ENCODE measurements at places on chromosomes 3 and 15. TPM values are rescaled to one million over a fixed set of nuclear protein-coding genes. Genes with fewer than 3 reads are reported as not detected.

GRCh38 chr3:111723293-111724215 is 128.4 kb upstream of the ZBED2 start:
- no peak for DNase-seq

- no peak for DNase-seq
Measured at GRCh38 chr3:148089171-148089570, 608.5 kb upstream of the AGTR1 start.

DNA sequence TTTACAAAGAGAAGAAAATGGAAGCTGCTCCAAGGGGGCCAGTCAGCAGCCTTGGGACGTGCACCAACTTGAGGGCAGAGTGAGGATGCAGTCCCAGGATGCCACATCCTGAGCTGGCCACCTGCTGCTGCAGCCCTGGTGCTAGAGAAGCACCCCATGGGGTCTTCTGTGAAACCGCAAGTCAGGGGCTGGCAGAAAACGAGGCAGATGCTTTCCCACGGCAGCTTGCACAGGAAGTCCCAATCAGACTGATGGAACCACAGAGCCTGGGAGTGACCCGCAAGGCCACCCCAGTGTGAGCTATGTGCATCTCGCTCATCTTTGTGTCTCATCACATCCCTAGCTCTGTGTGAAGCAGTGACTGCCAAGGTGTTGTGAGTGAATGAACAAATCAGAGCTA is 76.5 kb downstream of the NUP210 start:
- no peak for DNase-seq

DNA sequence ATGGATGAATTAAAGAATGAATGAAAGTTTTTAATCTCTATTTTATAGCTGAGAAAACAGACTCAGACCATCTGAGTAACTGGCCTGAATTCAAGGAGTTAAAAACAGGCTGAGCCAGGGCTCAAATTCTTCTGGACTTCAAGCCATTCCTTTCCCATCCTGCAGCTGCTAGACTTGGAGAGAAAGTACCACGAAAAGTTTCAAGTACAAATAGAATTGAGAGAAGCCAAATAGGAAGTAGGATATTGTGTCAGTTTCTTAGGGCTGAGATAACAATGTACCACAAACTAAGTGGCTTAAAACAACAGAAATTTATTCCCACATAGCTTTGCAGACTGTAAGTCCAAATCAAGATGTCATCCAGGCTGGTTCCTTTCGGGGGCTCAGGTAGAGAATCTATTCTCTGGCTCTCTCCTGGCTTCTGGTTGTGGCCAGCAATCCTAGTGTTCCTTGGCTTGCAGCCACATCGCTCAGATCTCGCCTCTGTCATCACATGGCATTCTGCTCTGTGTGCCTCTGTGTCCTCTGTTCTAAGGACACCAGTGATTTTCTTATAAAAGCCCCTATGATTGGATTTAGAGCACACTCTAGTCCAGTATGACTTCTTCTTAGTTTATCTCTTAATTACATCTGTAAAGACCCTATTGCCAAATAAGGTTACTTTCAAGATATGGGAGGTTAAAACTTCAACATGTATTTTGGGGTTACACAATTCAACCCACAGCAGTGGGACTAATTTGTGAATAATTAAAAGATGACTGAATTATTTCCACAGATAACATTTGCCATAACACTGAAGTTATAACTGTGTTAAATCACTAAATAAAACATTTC is 25.7 kb upstream of the GOLIM4 start:
- DNase-seq: no peak

- no peak for DNase-seq
Measured at GRCh38 chr3:155995525-155996370, 124.6 kb upstream of the KCNAB1 start.

DNA sequence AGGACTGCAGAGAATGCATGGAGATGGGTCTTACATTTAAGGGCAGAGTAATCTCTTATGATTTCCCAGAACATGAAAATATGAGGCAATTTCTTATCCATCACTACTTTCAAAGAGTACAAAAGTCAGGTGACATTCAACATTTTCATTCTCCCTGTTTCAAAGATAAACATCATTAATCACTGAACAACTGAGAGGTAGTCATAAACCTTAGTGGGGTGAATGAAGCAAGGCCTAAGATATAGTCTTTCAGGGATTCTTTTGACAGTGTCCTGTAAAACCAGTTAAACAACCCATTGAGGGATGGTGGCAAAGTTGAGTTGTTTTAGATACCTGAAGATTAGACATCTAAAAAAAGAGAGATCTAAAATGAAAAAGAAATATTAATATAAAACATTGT is 271.6 kb upstream of the CBLB start:
- no peak for DNase-seq

DNA sequence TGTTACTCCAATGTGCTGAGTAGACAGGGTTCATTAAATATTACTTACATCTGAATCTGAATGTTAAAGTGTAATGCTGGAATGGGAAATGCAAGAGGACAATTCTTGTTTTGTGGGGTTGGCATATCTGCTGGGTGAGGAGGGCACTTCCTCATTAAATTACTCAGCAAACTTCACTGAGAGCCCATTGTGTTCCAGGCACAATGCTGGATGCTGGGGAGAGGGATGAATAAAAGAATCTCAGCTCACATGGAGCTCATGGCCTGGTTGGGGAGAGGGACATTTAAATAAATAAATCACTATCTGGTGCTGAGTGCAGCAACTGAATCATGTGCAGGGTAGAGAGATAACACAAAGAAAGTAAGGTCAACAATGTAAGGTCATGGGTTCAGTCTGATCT is 199.2 kb upstream of the CFAP20DC start:
- DNase-seq: no peak

The MSL2 gene
- 36.8 TPM for total RNA-seq

The ATP8B4 gene
- total RNA-seq: 4.6 TPM

The NBEAL2 gene
- 63.7 TPM for total RNA-seq

- no peak for DNase-seq
Measured at GRCh38 chr3:5229414-5229813, 41.9 kb downstream of the EDEM1 start.

DNA sequence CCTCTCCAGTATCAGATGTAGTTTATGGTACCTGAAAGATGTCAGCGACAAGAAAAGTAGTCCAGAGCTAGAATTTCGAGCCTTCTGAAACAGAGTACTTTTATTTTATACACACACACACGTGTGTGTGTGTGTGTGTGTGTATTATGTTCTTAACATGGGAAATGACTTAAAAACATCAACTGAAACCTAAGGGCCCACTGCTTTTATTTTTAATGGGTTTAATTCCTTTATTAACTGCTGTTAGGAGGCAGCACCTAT is 1.9 kb downstream of the TCF12 start:
- DNase-seq: no peak

The CPA3 gene
- total RNA-seq: not detected

DNA sequence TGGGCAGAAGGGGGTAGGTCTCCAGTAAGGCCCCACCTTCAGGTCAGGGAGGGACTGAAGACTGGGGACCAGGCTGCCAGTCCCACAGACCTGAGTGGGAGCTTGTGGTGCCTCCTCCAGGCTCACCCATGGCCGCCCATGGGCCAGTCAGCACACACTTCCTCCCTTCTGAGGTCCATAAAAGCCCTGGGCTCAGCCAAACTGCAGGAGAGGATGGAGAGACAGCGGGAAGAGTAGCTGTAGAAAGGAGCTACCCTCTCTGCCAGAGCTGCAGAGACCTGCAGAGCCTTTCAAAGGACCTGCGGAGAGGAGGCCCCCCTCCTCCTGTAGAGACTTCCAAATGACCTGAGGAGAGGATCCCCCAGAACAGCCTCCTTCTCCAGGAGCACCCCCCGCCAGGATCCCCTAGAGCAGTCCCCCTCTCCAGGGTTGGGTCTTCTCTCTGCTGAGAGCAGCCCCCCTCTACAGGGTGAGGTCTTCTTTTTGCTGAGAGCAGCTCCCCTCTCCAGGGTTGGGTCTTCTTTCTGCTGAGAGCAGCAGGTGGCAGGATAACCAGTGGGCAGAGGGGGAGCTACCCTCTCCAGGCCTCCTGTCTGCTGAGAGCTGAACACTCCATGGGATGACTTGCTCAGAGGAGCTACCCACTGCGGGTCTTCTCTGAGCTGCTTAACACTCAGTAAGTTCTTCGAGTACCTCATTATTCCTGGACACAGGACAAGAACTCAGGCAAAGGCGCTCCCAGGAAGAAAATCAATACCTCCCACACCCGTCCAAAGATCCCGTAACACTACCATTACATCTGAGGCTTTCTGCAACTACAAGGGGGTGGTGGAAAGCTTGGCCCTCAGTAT is 5.0 kb upstream of the SKIC8 start:
- no peak for DNase-seq

The BOC gene
- total RNA-seq: 0.20 TPM

Data from activated CD8-positive, alpha-beta T cell treated with anti-CD3 and anti-CD28 coated beads for 36 hours (primary cell).